ENCODE measurements at places on chromosomes 5 and 9.

DNA sequence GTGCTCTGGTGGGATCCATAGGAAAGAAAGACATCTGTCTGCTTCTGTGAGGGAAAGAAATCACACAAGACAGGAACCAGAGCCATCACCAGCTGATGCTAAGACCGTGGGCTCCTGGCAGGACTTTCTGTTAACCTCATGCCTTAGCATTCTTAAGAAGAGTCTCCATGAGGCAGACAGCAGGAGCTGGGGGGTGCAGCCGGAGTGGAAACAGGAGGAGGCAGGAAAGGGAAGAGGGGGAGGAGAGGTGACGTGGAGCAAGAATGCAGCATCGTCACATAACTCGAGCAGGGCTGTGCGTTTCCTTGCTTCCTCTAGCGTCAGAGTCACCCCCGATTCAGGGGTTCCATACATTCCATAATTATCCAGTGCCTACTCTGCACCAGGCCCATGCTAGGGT is 53.6 kb downstream of the ERGIC1 start:
- no peak for DNase-seq

DNA sequence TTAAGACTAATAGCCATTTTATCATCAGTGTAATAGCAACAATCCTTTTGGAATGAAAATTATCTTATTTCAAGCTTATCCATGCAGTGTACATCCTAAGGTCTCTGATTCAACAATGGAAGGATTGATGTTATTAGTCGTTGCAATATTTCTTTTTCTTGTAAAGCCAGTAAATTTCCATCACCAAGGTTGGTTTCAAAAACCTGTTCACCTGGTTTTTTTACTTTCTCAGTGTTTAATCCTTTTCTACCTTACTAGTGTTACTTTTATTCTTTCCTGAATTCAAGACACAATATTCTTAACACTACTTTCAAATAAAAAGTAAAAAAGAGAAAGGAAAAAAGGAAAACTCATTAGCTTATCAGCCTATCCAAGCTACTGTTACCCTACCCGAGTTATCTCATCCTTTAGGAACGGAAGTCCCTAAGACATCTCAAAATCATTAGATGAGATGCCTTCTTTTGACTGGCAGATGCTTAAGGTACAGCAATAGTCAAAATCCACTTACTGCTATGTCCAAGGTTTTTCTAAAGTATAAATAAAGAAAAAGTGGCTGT is 5.4 kb downstream of the ZFR start:
- DNase-seq, result no peak

DNA sequence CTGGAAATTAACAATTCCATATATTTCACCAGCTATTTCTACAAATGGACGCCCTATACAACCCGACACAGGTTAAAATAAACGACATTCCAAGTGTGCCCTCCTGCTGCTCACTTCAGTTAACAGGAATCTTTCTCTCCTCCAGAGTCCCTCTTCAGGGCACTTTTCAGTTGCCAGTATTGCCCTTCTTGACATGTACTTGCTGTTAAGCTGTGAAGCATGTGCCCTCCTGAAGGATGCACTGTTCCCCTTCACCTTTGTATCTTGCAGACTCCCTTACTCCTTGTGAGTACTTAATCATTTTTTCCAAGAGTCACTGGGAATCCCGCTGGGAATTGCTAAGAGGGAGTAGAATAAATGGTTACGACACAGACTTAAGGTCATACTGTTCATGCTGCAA is 364.1 kb downstream of the CTNND2 start:
- DNase-seq, result no peak

GRCh38 chr9:71896761-71897160 is 14.2 kb downstream of the ABHD17B start:
- no peak for DNase-seq

DNA sequence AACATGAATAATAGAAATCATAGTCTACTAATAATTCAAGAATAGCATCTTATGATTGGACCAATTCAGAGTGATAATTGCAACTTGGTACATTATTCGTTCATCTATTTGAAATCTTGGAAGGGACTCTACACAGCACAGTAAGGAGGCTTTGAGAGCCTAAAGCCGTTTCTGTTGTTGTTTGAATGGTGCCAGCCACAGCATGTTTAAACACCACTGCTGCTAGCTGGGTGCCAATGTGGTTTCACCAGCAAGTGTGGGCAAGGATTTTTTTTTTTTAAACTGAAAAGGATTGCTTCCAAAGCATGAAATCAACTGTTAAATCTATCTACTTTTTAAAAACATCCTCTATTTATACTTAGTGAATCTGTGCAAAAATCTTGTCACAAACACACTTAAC is 253.9 kb upstream of the MAP3K1 start:
- no peak for DNase-seq

DNA sequence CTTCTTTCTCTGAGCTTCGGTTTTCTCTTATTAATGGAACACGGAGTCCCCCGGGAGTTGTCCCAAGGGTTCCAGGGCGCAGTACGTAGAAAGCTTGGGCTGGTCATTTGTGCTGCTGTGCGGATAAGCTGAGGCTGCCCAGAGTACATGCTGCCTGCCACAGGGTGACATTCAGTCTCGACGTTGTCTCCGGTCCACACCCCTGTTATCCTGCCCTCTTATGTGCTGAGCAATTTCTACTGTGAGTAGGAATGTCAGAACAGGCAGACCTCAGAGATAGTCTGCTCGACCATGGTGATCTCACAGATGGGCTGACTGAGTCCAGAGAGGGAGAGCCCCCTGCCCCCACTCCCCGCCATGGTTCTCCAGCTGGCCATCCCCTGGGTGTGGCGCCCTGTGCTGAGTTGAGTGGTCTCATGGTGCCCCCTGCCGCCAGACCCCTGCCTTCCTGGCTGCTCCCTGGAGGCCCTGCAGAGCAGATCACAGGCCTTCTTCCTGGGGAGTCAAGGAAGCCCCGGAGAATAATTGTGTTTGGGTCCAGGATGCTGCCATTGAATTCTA is 124.0 kb downstream of the RGS3 start:
- DNase-seq, result no peak

GRCh38 chr9:98306384-98307145 is 51.1 kb upstream of the TBC1D2 start:
- DNase-seq, result no peak

- DNase-seq, result no peak
Measured at GRCh38 chr9:4182831-4183230, 117.0 kb downstream of the GLIS3 start.

- DNase-seq, result no peak
Measured at GRCh38 chr5:82297711-82298110, 19.6 kb upstream of the RPS23 start.

DNA sequence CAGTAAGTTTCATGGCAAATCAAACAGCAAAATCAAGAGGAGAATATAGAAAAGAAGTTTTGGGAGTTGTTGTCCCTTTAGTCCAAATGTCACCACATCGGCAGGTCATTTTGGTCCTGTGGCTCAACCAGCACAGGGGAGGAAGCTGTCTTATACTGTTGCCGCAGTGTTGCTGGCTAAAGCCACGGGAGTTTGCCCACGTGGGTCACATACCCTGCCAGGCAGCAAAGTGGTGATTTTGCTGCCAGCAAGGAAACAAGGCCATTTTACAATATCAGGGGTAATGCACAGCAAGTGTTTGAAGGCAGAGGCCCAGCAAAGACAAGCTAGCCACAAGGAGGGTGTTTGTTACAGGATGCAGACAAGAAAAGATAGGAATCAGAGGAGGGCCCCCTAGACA is 14.5 kb downstream of the GABRA6 start:
- DNase-seq, result no peak

All from activated T-cell treated with anti-CD3 and anti-CD28 coated beads, Interleukin-2, amount 50 U/mL, for 1 hour (primary cell).